Activated CD4-positive, alpha-beta T cell treated with anti-CD3 and anti-CD28 coated beads, Interleukin-2, amount 50 U/mL, for 16 hours (primary cell): ENCODE measurements at places on chromosomes 1 and 21.

GRCh38 chr1:12309783-12310742, 80.2 kb downstream of the VPS13D start:
- peak; percentile 6 for DNase-seq

GRCh38 chr1:995665-996633, 3.9 kb downstream of the HES4 start:
- DNase-seq: no peak

GRCh38 chr1:6447818-6448748, 17.9 kb downstream of the TNFRSF25 start:
- no peak for DNase-seq

DNA sequence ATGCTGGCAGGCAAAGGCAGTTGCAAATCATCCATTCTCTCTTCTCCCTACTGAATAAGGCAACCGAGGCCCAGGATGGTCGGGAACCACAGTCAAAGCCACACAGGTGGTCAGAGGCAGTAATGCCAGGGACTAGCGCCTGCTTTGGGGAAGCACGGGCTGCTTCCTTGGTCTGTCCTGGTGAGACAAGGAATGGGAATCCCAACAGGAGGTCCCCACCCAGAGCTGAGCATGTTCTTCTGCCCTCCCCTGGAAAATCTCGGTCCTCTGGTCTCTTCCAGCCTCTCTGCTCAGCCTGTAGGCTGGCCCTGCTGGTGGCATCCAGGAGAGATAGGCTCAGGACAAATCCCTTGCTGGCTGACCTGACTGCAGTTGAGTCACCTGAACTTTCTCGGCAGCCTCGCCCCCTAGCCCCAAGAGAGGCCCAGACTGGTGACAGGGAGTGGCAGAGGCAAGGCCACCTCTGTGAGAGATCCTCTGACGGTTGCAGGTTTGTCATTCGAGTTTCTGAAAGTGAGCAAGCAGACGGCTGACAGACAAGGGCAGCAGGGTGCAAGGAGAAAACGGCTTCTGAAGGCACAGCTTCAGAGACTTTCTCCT, 5.8 kb downstream of the OLIG1 start:
- no peak for DNase-seq
